T1000 (cell line): ENCODE measurements at places on chromosomes 7 and 10.

DNA sequence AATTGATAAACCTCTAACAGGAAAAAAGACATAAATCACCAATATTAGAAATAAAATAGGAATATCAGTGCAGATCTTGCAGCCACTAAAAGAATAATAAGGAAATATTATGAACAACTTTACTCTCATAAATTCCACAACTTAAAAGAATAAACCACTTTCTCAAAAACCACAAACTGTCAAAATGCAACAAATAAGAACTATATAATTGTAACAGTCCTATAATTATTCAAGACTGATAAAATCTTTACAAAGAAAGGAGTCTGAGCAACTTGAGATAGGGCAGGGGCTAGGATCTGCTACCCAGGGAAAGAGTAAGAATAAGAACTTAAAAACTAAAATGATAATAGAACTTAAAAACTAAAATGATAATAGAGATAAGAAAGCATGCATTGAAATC lies 169.5 kb upstream of the GDF10 start:
- no peak for DNase-seq

GRCh38 chr10:12941966-12942365 lies 59.5 kb downstream of the CCDC3 start:
- no peak for DNase-seq

- DNase-seq: no peak
These were observed 35.0 kb upstream of the AGR3 start for GRCh38 chr7:16916738-16917137.

DNA sequence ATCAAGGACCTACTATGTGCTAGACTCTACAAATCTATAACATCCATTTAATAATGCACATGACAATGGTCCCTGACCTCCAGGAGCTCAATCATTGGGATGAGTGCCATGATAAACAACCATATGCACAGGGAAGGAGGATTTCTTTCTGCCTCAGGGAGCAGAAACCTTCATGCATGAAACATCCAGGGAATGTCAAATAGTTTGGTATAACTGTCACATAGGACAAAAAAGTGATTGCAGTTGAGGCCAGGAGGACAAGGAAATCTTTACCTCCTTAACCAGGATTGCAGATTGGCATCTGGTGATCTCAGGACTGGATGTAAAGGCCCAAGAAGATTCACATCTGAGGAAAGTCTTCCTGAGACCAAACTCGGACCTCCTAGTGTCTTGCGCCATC lies 993.1 kb downstream of the KCNMA1 start:
- no peak for DNase-seq

DNA sequence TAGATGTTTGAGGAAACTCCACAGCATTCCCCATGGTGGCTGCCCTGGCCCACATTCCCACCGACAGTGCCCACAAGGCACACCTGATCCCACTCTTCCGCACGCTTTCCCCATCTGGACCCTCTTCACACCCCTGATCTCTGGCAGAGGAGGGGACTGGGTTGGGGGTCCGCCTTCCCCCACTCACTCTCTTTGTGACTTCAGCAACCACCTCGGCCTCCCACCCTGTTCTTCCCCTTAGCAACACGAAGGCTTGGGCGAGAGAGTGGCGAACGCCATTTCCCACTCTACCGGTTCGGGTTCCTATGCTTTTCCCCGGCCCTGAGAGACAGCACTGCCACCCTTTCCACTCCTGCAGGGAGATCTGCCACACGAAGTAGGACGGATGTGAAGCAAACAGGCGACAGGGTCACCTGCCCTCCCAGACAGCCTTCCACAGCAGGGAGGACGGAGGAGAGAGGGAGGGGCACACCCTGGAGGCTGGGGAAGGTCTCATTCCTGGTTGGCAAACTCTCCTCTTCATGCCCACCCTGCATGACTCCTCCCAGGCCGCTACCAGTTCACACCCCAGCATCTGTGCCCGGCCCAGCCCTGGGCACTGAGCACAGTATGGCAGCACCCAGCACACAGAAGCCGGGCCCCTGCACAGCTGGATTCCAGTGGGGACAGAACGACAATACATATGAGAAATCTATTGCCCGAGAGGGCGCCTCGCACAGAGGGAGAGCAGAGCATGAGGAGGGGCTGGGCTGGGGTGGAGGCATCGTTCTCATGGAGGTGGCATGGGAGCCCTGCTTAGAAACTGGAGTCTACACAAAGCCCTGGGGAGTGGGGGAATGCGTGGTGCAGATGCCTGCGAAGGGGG lies 93.5 kb downstream of the PAXIP1 start:
- no peak for DNase-seq

- DNase-seq: no peak
These were observed 205.2 kb downstream of the GLRX3 start for GRCh38 chr10:130341356-130341755.

DNA sequence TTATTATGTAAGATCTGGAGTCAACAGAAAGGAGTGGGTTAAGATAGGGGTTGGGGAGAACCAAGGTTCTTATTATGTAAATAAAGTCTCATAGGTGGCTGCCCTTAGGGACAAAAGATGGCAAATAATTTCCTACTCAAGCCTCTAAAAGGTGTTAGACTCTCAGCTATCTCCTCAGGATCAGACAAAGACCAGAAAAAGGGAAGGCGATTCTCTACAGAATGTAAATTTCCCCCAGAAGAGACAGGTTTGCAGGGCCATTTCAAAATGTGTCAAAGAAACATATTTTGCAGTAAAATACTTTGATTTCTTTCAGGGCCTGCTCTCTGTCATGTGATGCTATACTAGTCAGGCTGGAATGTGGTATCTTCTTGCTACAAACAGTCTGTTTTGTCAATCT lies 80.3 kb downstream of the MICU1 start:
- no peak for DNase-seq

DNA sequence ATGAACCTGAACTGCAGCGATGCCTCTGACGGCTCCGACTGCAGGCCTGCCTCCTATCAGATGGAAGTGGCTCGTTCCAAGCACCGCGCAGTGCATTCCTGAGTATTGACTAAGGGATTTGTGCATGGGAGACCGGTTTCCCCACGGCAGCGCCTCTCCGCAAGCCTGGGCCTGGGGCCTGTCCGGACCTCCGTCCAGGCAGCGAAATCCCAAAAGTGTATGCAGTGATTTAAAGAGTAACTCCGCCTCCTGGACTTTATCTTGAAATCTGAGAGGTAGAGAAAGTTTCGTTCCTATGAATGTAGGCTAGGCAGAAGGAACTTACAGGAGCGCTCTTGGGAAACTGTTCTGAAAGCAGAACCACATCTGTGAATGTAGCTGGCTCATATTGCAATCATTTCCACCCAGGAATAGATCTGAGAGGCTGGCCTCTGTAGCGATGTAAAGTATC lies 106.2 kb upstream of the CELF2 start:
- peak; percentile 99 for DNase-seq

DNA sequence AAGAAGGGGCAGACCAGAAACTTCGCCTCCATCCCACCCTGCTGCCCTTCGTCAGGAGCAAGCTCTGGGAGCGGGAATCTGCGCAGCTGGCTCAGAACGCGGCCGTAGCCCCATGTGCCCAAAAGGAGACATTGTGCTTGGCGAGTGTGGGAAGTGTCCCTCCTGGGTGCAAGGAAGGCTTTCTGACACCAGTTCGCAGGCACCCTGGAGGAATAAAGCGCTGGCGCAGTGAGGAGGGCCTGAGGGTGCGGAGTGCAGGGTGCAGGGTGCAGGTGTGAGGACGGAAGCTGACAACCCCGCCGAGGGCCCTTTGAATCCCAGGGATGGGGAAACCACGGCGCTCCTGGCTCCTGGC lies 811 bp downstream of the SLIT1 start:
- no peak for DNase-seq

GRCh38 chr7:17298102-17298839 lies at the start of gene AHR:
Gene AHR, plus strand, starts transcription at chr7:17298652. Its CDS starts 613 bp downstream, at chr7:17299265.
- DNase-seq: peak; percentile 90

DNA sequence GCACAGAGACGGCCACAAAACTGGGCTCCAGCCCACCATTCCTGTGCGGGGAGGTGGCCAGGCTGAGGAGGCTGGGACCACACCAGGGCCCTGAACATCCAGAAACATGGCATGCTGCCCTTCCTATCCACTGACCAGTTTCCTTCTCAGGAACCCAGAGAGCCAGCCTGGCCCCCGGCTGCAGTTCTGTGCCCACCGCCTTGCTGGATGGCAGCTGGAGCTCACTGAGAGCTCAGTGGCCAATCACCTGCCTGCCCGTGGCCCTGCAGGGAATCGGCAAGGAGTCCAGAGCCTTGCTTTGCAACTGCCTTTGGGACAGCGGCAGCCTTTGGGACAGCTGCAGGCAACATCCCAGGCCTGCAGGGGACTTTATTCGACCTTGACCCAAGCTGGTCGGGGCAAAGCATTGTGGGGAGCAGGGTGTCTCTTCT lies 30.4 kb downstream of the STK32C start:
- no peak for DNase-seq

GRCh38 chr7:52500841-52501240 lies 534.6 kb upstream of the POM121L12 start:
- DNase-seq: peak; percentile 43

- DNase-seq: no peak
These were observed 85.8 kb downstream of the HGF start for GRCh38 chr7:81684033-81684432.

GRCh38 chr10:51759896-51760534 lies 60.6 kb upstream of the CSTF2T start:
- DNase-seq: no peak

GRCh38 chr10:70119623-70120022 lies 13.0 kb downstream of the AIFM2 start:
- no peak for DNase-seq

- no peak for DNase-seq
These were observed 32.8 kb downstream of the UBTD1 start for GRCh38 chr10:97531401-97531986.

DNA sequence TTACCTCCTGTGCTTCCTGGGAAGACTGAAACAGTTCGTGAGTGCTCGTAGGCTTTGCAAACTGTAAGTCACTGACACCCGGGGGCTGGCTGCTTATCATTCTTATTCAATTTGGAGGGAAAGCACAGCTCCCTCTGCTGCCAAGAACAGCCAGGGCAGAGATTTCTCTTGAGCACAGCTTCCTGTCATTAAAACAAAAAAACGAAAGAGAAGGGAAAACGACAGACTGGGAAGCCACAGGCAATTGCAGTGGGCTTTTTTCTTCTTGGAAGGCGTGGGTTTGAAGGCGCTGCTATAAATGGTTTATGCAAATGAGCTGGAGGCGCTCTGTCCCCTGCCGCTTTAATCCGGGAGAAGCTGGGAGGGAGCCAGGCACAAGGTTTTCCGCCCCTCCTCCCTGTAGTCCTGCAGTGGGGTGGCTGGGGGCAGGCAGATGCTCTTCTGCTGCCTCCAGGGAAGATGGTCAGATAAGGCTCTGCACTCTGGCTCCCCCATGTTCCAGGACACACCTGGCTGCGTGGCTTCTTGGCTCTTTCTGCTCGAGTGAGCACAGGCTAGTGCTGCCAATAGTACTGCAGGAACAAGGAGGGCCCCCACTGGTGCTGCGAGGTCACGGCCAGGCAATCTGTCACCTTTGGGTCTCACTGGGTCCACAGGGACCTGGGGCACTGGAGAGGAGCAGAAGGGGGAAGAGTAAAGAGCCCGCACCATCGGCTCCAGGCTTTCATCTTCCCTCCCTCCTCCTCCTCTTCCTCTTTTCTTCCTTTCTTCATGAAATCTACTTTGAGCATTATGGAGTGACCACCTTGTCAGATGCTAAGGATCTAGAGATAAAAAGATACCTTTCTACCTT lies 49.5 kb downstream of the NEURL1 start:
- no peak for DNase-seq

GRCh38 chr7:156969972-156970420 lies 20.5 kb downstream of the NOM1 start:
- no peak for DNase-seq

DNA sequence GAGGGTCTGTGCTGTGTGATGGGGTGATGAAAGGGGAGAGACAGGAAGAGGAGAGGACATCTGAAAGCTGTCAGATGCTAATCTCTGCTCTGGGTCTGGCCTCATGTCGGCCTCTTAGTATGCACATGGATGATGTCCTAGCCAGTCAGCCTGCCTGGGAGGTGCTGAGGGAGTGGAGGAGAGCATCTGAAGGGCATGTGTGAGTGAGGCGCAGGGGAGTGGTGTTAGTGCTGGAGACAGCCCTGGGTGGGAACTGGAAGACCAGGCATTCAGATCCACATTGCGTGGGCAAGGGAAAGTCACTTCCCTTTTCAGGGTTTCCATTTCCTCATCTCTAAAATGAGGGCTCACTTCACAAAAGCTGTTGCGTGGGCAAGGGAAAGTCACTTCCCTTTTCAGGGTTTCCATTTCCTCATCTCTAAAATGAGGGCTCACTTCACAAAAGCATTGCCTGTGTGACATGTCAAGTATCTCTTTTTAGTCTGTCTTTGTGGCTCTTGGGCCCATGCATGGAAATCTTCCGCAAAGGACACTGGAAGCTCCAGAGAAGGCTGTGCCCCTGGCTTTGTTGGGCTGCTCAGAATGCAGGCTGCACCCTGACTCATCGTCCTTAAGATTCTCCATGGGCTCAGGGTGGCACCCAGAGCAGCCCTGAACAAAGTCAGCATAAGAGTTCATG lies 10.0 kb downstream of the SFTPD start:
- no peak for DNase-seq

DNA sequence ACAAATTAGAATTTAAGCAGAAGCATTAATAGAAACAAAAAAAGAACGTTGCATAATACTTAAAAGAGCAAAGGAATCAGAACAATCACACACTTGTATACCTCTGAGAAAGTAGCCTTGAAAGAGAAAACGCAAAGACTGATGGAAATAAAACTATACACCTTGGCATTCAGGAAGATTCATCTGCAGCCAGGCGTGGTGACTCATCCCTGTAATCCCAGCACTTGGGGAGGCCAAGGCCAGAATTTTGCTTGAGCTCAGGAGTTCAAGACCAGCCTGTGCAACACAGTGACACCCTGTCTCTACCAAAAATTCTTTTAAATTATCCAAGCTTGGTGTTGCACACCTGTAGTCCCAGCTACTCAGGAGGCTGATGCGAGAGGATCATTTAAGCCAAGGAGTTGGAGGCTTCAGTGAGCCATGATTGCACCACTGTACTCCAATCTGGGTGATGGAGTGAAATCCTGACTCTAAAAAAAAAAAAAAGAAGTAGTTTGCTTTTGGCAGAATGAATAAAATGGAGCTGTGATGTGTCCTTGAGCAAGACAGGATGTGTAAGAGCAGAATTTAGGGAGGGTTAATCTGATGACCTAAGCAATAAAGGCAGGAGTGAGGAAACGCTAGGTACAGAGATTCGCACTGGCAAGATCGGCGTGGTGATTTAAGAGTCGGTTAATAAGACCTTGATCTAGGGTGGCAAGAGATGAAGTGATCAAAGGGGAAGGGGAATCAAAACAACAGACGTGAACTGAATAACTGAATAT lies 75.8 kb upstream of the NRP1 start:
- DNase-seq: no peak

GRCh38 chr7:104951546-104951945 lies 62.5 kb upstream of the KMT2E start:
- DNase-seq: no peak
